Smooth muscle cell of bladder (primary cell): ENCODE measurements at places on chromosomes 11 and 22. TPM values are rescaled to one million over a fixed set of nuclear protein-coding genes. Genes with fewer than 3 reads are reported as not detected.

Gene KDM4E
- total RNA-seq = not detected in 2 replicates

Gene APOA1
- total RNA-seq = 1.4 TPM in 1 of 2 replicates, not detected in the other

Gene SCGB1A1
- total RNA-seq = not detected in 2 replicates

Gene PHETA2
- 15.8 and 21.5 TPM in 2 replicates for total RNA-seq

Gene SPON1
- 18.3 and 30.8 TPM in 2 replicates for total RNA-seq

Gene OR4C46
- not detected in 2 replicates for total RNA-seq

Gene CDON
- 8.8 and 16.9 TPM in 2 replicates for total RNA-seq
